ENCODE measurements at places on chromosomes 1 and 21. TPM values are rescaled to one million over a fixed set of nuclear protein-coding genes. Genes with fewer than 3 reads are reported as not detected.

TMIGD3 gene
- not detected for total RNA-seq

DISP1 gene
- 3.8 TPM for total RNA-seq

SHE gene
- total RNA-seq, result not detected

ESRRG gene
- 0.52 TPM for total RNA-seq

OR6K3 gene
- not detected for total RNA-seq

S100A11 gene
- total RNA-seq, result 947 TPM

Measured in epithelial cell of proximal tubule (primary cell).